ENCODE measurements at places on chromosomes 11 and 22.

- DNase-seq = no peak
Observed at GRCh38 chr11:42536611-42537360, 775.0 kb upstream of the API5 start.

- DNase-seq = no peak
Observed at GRCh38 chr22:49033616-49034015, 794.1 kb downstream of the BRD1 start.

DNA sequence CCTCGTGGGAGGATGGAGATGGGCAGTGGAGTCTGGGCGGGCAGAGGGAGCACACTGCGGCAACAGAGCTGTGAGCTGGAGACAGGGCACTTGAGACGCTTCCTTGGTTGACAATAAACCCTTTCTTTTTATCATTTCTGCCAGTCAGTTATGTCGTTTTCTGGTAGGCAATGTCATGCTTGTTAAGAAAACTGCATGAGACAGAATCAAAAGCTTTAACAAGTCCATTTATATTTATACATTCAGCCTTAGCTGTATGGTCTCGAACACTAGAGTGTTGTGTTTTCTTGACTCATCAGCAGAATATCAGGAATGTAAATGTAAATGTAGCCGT is 31.9 kb downstream of the PPFIA1 start:
- no peak for DNase-seq

DNA sequence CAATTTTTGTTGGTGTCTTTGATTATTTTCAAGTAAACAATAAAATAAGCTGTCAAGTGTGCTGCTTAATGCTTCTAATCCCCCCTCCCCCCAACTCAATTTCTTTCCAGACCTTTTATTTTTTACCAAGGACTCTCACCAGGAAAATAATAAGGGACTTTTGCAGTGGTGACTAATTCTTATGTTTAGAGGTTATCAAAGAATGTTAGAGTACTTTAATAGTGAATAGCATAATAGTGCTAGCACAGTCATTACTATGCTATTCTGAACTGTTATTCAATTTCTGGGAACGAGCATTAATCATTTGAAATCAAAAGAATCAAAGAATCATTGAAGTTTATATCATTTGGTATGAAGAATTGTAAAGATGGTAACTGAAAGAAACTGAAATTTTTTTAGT is 251.4 kb downstream of the DDX10 start:
- no peak for DNase-seq

DNA sequence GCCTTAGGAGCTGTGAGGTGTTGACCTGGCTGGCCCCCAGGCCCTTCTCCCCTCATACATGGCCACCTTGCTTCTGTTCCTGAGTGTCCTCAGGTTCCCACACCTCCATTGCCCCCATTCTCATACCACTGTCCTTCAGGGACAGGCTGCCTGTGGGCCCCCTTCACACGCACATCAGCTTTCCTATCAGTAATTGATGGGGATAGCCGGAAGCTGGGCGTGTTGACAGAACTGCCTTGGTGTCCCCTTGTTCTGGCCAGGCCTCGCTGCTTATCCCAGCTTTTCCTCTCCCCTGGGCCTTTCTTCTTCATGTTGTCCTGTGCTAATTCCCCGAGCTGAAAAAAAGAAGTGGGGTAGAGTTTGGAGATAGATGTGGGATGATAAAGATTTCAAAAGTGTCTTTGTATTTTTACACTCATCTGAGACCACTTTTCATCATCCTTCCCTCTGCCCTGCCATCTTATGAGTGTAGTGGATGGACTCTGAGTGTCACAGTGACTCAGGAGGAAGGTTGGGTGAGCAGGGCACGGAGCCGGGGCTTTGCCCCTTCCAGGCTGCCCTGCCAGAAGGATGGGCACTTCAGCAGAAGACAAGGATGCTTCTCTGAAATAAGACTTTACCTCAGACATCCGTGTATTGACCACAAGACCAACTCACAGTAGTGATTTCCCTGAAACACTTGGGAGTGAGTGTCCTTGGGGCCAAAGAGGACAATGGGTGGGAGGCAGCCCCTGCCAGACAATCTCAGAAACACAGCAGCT is 42.8 kb downstream of the MED15 start:
- DNase-seq = no peak

- DNase-seq = no peak
Observed at GRCh38 chr11:34318111-34319037, 39.4 kb downstream of the ABTB2 start.

DNA sequence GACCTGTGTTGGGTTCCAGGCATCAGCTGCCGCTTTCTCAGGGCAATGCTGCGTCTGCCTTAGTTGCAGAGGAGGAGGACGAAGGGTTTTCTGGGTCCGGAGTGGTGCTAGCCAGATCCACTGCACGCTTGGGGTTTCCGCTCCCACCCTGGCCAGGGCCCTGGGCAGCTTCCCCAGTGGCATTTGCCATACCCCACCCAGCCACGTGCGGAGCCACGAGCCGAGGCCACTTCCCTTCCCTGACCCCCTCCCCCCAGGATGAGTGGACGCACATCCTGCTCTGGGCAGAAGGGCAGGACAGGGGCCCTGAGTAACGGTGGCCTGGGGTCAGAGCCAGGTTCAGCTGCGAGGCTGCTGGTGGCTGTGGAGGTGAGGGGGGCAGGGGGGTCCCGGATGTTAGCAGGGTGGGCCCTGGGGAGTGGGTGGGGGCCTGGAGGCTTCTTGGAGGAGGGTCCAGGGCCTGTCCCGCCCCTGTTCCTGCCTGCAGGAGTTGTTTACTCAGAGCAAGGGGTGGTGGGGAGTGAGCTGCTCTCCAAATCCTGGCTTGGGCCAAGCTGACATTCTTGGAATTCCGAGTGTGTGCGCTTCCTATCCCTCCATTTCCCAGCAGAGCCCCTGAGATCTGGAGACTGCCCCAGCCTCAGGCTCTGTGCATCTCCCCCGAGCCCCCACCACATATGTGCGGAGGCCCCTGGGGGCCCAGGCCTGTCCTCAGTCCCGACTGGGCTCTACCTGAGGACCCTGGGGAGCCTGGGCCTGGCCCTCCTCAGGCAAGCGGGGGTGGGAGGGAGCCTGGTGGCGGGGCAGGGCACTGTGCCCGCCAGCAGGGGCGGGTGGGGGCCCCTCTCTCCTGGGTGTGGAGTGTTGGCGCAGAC is 1.4 kb downstream of the TSPAN4 start:
- DNase-seq = no peak

GRCh38 chr11:134266841-134267251 is 9.3 kb upstream of the GLB1L3 start:
- no peak for DNase-seq

GRCh38 chr11:110190885-110191284 is 97.7 kb downstream of the ZC3H12C start:
- DNase-seq = no peak

GRCh38 chr11:2651826-2652271 is 47.9 kb downstream of the KCNQ1OT1 start:
- DNase-seq = no peak

DNA sequence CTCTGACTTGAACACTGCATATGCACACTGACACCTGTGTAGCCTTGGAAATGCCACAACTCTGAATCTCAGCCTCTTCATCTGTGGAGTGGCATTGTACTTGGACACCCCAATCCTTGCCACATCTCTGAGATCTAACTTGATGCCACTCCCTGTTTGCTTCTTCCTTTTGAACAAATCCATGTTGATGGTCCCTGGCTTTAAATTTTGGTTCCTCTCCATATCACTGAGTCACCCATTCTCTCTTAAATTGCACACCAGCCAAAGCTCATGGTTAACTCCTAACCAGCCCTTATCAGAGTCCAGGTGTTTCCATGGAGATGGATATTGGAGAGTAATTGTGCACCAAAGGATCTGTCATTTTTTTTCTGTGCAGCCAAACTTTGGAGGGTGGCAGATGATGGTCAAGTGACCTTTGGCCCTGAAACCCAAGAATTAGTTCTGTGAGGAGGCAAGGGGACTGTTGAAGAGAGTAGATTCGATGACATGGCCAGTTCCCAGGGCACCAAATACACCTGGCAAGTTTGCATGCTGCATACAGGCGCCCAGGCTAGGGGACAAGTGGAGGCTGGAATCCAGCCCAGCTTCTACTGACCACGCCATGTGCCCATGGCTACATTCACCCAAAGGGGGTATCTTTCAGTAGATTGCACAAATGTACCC is 25.1 kb upstream of the PAMR1 start:
- DNase-seq = no peak

DNA sequence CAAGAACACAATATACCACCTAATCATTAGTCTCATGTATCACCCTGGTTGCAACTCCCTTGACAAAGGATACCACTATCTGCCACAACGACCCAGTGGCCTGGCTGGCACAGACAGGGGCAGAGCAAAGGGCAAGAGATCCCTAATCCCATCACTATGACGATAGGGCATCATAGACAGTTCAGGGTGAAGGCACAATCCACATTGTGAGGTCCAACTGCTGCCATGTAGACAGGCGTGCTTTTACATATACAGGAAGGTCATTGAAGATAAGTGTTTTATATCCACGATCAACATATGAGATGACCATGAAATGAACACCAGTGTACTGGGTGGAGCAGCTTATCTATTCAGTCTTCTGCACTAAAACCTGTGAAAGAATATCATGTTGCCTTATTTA is 94.6 kb downstream of the IGLL1 start:
- DNase-seq = no peak

- peak; percentile 78 for DNase-seq
Observed at GRCh38 chr22:24434471-24435322, 7.3 kb downstream of the ADORA2A start.

DNA sequence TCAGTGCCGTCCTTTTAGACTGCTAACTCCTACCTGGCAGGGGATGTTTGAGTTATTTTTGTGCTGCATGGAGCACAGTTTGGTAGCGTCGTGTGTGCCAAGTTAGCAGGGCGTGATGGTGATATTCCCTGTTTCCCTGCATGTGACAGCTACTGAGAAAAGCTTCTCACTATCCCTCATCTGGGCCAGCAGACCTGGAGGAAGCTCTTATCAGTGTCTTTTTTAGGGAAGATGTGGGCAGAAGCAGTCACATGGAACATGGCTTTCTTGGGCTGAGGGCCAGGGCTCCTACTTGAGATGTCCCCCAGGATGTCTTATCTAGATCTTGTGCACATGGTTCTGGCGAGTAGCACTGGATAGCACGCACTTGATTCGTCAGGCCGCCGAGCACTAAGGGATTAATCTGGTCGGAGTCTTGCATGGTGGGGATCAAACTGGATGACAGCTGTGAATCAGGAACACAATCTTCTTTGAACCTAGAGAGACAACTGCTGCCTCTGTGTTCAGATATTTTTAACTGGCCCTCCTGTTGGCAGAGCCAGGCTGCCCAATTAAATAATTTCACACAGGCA is 33.8 kb downstream of the TECTA start:
- DNase-seq = no peak

DNA sequence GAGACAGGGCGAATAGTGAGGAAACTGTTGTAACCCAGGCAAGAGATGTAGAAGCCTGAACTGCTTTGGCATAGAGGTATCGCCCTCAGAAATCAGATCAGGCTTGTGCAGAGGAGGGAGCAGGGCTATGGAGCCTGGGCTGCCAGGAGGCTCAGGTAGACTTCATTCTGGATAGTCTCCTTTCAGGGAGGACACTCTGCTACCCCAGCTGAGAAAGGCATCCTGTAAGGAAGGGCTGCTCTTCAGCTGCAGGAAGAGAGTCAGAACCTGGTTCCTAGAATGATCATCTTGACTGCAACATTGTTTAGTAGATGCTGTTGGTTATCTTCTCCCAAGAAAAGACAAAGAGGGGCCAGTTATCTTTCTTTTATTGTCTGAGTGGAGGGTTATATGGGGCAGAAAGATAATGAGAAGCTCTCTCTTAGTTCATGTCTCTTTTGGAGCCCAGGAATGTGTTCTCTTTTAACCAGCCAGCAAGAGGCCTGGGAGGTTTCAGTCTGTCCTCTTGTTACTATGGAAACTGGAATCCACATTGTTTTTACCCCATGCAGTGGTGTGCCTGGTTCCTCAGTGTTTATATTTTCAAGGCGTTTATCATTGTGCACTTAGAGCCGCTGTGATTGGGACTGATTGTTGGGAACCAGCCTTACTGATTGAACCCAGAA is 95.7 kb downstream of the STIM1 start:
- DNase-seq = no peak

DNA sequence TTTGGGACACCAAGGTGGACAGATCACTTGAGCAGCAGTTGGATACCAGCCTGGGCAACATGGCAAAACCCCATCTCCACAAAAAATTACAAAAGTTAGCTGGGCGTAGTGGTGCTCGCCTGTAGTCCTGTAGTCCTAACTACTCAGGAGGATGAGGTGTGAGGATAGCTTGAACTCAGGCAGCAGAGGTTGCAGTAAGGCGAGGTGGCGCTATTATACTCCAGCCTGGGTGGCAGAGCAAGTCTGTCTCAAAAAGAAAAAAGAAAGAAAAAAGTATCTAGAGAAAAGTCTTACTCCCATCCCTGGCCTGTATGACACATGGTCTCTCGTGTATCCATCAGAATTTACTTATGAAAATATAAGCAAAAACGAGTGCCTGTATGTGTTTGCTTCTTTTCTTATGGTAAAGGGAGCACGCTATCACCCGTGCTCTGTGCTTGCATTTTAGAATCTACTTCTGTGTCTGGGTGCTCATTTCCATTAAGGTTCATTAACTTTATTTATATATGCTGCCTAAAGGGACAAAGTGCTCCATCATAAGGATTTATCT is 15.4 kb upstream of the CPT1A start:
- DNase-seq = no peak

DNA sequence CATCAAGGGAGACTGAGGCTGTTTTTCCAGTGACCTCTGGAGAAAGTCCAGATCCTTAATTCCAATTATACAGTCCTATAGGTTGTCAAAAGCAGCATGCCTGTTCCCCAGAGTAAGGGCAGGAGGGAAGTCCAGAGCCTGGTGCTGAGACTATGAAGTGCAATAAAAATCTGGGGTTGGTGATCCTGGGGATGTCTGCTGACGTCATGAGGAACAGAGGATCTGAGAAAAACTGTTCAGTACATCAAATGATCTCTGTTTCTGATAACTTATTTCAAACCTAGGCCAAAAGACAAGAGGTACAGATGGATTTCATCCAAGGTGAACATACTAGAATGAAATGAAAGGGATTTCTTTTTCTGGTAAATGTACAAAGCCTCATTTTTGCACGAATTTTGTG is 12.1 kb downstream of the OR5W2 start:
- no peak for DNase-seq

GRCh38 chr11:75236062-75236461 is 4.5 kb upstream of the TPBGL start:
- no peak for DNase-seq

GRCh38 chr11:129223701-129224149 is 31.6 kb upstream of the ARHGAP32 start:
- no peak for DNase-seq

Measured in stimulated activated CD4-positive, alpha-beta T cell treated with anti-CD3 and anti-CD28 coated beads, Interleukin-4, amount 100 ng/mL, for 24 hours (primary cell).